ENCODE measurements at places on chromosomes 16 and 17. TPM values are rescaled to one million over a fixed set of nuclear protein-coding genes. Genes with fewer than 3 reads are reported as not detected.
A peak's percentile ranks its signal among the peaks of the same experiment; 100 is the strongest.

Gene SENP3
- polyA plus RNA-seq, result 86.9 TPM

Gene MYL4
- polyA plus RNA-seq, result 4.0 TPM

Gene ATAD5
- 6.6 TPM for polyA plus RNA-seq

DNA sequence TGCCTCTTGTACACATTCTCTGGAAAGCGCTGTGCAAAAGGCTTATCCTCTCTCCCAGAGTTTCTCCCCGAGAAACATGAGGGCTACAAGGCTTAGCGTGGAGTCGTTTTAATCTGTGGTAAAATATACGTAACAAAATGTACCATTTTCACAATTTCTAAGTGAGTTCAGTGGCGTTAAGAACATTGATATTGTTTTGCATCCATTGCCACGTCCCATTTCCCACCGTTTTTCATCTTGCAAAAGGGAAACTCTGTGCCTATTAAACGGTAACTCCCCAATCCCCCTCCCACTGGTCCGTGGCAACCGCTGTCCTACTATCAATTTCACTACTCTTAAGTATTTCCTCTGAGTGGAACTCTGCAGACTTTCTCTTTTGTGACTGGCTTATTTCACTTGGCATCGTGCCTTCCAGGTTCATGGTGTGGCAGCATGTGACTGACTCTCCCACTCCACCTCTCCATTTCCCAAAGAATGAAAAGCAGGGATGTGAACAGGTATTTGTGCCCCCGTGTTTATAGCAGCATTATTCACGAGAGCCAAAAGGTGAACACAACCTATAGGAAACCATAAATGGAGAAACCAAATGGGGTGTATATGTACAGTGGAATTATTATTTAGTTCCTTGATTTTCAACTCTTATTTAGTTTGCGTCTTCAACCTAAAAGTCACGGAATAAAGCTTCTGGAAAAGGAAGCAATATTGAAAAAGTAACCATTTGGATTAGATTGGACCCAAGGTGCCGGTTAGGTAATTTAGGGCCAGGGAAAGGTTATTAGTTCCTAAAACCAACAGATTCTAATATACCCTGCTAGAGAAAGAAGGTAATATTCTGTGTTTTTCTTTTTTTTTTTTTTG lies 1.1 kb upstream of the USP32 start:
- peak; percentile 47 for DNase-seq

GRCh38 chr17:76432712-76433336 lies 20.1 kb downstream of the UBE2O start:
- DNase-seq, result no peak

DNA sequence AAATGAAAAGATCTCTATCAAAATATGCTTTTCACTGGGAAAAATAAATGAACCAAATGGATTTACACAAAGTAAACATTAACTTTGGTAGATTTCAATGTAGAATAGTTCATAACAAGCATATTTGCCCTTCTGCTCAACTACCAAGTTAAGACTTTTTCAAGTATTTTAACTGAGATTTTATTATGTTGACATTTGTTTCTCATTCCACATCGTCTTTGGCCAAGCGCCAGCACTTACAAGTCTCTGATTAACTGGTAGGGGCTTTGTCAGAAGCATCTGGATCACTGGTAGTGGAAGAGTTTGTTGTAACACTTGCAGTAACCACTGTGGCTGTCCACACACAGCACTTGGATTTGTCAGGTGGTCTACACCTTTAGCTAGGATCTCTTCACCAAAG lies 22.9 kb downstream of the SLFN12L start:
- DNase-seq, result no peak

DNA sequence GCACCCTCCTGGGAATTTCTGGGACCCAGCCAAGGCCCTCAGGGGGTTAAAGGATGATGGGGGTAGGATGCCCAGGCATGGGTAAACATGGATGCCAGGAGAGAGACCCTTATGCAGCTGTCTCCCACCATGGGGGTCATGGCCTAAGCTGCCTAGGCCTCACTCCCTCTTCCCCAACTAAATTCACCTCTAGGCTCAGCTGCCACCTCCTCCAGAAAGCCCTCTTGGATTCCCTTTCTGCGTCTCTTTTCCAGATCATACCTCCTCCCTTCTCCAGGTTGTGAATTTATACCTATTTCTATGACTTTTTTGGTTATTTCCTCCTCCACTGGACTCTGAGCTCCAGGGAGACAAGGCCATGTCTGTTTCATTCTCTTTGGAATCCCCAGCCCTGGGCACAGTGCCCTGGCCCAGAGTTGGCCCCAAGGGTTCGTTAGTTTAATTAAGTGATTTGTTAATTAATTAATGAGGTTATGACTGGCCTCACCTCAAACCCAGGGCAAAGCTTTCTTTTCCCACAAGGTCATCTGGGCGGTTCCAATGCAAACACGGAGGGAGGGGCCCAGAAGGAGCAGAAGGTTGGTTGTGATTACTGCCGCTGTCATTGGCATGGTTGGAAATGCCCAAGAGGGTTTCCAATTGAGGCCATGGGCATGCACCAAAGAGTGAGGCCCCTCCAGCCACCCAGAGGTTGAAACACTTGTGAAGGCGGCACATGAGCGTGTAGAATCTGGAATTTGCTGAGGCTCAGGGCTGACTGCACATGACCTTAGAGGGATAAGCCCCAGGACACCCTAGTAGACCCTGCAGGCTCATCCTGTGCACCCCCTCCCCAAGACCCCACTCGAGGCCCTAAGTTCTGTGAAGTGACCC lies 6.9 kb upstream of the KRT17 start:
- no peak for DNase-seq
